ENCODE measurements at places on chromosomes 7 and 10.

DNA sequence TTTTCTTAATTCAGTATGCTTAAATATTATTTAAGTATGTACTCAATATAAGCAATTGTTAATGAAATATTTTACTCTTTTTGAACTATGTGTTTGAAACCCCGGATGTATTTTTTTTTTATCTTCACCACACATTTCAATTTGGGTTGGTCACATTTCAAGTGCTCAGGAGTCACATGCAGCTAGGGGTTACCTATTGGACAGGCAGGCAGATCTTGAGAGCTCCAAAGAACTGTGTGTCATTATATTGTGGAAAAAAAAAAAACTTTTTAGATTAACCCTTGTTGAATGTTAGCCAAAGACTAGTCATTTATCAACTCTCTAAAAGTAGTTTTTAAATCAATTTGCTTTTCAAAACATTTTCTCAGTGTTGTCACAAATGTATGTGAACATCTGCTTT is 37.2 kb downstream of the IKZF1 start:
- no peak for DNase-seq

- DNase-seq: no peak
These were observed 589.3 kb downstream of the DNAJB6 start for GRCh38 chr7:157926107-157926506.

DNA sequence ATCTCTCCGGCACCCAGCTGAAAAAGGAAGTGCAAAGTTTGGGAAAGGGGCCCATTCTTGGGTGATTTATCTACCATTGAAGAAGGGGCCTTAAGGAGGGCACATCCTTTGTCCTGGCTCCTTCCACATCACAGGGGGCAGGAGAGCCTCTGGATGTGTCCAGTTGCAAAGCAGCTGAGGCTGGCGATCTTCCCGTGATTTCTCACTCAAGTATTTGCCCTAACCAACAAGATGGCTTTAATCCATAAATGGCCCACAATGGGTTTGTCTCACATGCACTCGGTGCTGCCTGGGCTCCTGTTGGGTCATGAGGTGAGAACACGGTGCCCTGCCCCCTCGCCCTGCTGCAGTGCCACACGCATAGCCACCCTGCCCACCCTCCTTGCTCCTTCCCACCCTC is 14.2 kb upstream of the FRMPD2 start:
- DNase-seq: no peak

DNA sequence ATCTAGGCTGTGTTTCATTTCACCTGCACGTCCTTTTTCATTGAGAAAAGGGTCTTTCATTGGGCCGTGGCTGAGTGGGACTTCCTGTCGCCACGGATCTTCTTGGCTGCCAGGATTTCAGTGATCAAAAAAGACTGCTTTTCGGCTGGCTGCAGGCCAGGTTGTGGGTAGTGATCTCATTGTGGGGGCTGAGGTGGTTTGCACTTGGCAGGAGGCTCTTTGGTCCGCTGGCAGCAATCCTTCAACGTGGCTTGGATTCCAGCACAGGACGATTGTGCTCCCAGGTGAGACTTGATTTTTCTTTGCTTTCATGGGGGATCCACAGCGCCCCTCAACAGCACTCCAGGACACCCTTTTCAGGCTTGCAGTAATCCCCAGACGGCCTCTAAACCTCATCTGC is 29.0 kb upstream of the ZNF273 start:
- no peak for DNase-seq

GRCh38 chr7:133985300-133985699 is 141.8 kb upstream of the LRGUK start:
- DNase-seq: no peak

- no peak for DNase-seq
These were observed 112.0 kb downstream of the NPTX2 start for GRCh38 chr7:98729121-98729520.

DNA sequence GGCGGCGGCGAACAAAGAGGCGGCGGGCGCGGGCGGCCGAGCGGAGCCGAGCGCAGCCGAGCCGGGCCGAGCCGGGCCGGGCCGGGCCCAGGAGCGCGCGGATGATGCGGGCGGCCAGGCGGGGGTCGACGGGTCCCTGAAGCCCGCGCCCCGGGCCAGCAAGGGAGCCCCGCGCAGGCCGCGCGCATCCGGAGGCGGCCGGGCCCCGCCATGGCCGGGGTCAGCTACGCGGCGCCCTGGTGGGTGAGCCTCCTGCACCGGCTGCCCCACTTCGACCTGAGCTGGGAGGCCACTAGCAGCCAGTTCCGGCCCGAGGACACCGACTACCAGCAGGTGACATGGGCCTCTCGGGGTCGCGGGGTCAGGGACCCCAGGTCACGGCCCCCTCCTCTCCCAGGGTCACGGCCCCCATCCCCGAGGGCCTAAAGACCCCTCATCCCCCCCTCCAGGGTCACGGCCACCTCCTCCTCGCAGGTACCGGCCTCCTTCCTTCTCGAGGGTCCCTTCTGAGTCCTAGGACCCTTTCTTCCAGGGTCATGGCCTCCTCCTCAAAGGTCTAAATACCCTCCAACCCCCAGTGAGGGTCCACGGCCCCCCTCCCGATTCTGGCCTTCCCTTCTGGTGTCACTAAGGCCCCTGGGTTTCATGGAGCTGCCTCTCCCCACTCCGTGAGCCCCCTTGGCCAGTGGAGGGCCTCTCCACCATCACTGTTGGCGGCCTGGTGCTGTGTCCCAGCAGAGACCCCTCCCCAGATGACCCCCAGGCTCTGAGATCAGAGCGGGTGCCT is at the start of gene TTYH3:
Gene TTYH3, plus strand, starts transcription at position 41 of the 787 bp plus-strand sequence. Its CDS starts 170 bp downstream, at position 211.
- DNase-seq: no peak

DNA sequence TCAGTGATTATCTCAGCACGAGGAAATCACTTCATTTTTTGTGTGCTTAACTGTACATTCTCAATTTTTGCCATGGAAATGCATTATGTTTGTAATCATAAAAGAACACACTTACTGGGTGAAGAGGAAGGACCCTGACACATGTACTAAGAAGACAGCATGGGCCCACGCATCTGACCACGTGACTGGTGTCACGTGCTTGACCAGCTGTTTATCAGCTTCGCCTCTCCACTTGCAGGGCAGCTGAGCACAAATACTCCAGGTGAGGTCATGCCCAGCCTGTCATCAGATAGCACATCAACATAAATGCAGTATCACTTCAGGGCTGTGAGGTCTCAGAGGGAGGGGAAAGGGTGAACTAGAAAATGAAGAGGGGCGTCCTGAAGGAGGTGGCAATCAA is 179.8 kb downstream of the EBF3 start:
- DNase-seq: no peak

- no peak for DNase-seq
These were observed 31.0 kb upstream of the MKI67 start for GRCh38 chr10:128156999-128157755.

GRCh38 chr7:936386-937054 is 18.0 kb downstream of the ADAP1 start:
- DNase-seq: no peak

DNA sequence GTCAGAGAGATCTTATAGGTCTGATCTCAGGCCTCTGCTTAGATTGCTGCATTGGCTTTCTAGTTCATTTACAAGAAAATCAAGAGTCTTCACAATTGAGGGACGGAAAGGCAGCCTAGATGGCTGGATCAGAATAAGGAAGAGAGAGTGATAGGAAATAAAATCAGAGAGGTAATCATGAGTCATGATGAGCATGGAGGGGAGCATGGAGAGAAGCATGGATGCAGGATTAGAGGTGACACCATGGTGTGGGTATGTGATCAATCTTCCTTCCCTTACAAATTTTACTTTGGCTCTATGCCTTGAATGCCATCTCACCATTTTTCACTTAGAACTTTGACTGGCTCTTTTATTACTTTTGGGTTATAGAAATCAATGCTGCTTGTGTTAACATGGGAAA is 1.4 kb downstream of the BCCIP start:
- DNase-seq: no peak

DNA sequence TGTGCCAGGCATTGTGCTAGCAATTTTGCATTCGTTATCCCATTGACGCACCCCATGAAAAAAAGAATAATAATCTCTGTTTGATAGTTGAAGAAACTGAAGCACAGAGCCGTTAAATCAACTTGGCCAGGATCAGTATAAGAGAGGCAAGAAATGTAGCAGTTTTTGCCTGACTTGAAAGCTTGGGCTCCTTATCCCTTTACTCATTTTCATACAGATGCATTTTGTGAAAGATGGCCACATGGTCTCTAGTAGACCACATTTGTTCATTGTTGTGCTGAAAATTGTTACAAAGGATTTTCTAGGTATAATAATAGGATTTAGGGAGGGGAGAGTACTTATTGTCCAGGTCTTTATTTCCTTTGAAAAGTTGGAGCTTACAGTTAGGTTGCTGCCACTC is 14.7 kb downstream of the AUTS2 start:
- DNase-seq: no peak

- DNase-seq: no peak
These were observed 64.0 kb downstream of the CACNB2 start for GRCh38 chr10:18204039-18204835.

GRCh38 chr10:77524281-77524711 is 113.3 kb downstream of the KCNMA1 start:
- DNase-seq: no peak

- no peak for DNase-seq
These were observed 171.9 kb downstream of the ARHGAP12 start for GRCh38 chr10:31756729-31757110.

- DNase-seq: no peak
These were observed 130.3 kb downstream of the SRI start for GRCh38 chr7:88089561-88089960.

GRCh38 chr7:34401776-34402175 is 256.2 kb upstream of the NPSR1 start:
- no peak for DNase-seq

- DNase-seq: no peak
These were observed 170.5 kb downstream of the SEPTIN7 start for GRCh38 chr7:35971133-35971891.

- DNase-seq: no peak
These were observed 13.3 kb downstream of the KMT2E start for GRCh38 chr7:105027176-105027853.

GRCh38 chr10:123863721-123864482 is 27.7 kb downstream of the CPXM2 start:
- DNase-seq: no peak

DNA sequence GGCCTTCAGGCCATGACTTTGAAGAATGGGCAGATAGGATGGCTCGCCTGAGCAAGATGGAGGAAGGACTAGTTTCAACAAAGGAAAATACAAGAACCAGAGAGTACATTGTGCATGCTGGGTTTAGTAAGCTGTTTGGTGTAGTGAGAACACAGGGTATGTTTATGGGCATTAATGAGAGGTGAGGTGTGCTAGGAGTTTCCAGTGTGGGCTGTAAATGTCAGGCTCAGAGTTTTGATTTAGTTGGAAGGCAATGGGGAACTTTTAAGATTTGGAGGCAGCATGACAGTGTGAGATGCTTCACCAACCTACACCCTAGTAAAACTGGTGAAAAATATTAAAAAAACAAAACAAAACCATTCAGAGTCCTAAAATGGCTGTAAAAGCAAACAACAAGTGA is 13.3 kb downstream of the IGFBP1 start:
- DNase-seq: no peak

DNA sequence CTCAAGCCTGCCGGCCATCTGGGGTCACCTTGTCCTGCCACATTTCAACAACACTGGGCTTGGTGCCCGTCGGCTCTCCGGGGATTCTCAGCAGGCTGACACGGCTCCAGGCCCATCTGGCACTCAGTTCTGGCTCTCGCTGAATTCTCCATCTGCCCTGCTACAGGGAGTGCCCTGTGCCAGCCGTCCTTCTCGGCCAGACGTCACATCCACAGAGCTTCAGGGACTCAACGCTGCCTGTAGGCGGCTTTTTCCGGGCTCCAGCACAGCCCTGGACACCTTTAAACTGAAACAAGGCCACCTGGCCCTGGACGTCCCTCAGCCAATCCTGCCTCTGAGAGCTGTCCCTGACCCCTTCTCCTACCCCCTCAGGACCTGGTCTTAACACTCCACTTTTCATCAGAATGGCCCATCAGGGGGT is 43.0 kb downstream of the TMEM130 start:
- no peak for DNase-seq

DNA sequence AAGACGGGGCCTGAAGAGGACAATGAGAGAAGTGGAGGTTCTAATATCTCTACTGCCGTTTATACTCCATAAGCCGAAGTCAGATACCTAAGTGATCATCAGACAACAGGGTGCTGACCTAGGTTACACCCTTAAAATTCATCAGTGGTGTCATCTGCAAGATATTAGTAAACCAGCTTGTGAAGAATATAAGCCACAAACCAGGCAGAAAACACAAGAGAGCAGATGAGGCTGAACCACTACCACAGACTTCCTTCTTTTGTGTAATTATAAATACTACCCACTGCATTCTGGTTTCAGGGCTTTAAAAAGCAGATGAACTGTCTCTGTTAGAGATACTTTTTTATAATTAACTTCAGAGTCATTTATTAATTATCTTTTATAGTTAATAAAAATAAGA is 69.0 kb upstream of the LRRC17 start:
- no peak for DNase-seq

GRCh38 chr7:135757719-135758411 is 9.3 kb upstream of the FAM180A start:
- no peak for DNase-seq

DNA sequence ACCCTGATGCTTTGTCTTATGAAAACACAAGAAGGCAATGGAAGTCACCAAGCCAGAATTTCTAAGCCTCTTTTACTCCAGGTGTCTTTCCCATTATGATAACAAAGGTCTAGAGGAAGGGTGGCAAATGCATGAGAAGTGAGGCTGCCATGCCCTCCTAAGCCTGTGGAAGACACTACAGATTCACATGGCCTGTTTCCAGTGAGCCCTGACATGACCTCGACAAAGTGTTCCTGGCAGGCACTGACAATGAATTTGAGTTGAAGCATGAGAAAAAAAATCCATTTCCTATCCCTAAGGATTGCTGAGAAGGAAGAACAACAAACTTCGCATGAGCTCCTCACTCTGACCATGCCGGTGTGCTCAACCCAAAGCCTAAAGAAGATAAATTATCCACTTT is 268.0 kb downstream of the HTR7 start:
- no peak for DNase-seq

DNA sequence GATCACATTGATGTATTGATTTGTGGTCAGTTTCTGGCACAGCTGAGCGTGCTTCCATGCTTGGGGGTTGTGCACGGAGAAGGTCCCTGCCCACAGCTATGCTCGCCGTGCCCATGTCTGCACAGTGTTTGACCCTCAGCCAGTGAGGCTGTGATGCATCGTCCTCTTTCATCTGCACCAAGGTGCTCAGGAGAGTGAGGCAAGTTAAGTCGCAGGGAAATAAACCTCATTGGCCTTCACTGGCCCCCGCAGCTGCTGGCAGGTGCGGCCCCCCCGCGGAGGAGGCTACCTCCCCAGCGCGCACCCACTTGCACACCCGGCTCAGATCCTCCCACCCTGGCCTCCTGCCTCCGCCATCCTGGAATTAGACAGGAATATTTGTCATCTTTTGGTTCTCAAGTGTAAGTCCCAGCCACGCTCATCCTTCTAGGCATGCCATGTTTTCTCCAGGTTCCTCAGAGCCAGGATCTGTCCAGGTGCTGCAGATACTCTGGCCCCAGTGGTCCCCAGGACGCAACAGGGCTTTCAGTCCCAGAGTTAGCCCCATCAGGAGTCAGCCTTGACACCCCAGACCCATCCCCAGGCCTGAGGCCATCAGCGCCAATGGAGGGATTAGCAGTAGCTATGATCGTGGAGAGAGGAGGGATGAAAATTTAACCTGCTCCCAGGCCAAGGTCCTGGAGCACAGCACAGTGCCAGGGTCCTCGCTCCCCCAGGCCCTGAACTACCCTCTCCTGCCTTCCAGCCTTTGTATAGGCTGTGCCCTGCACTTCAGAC is 93.7 kb downstream of the OAT start:
- DNase-seq: no peak

- DNase-seq: no peak
These were observed 137.6 kb downstream of the ADAM12 start for GRCh38 chr10:126250527-126251310.

Data from stimulated activated CD4-positive, alpha-beta T cell treated with anti-CD3 and anti-CD28 coated beads, Interleukin-1b, Interleukin-23, amount 100 ng/mL, for 24 hours (primary cell).